ENCODE measurements at places on chromosomes 1 and 21.

DNA sequence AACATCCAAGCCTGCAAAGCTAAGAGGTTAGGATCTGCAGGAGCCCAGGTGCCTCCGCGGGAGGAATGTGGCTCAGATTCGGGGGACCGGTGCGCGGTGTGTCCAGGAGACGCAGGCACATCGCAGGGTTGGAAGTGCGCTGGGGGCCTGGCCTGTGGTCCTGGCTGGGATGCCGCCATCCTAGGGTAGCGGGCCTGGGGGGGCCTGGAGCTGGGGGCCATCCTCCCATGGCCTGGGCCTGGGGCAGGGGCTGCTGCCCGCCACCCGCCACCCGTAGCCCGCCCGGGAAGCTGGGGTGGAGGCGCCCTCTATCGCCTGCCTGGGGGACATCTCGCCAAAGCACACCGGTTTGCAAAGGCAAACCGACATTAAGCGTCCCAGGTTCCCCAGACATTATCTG is 170.6 kb upstream of the ARHGEF16 start:
- no peak for DNase-seq

DNA sequence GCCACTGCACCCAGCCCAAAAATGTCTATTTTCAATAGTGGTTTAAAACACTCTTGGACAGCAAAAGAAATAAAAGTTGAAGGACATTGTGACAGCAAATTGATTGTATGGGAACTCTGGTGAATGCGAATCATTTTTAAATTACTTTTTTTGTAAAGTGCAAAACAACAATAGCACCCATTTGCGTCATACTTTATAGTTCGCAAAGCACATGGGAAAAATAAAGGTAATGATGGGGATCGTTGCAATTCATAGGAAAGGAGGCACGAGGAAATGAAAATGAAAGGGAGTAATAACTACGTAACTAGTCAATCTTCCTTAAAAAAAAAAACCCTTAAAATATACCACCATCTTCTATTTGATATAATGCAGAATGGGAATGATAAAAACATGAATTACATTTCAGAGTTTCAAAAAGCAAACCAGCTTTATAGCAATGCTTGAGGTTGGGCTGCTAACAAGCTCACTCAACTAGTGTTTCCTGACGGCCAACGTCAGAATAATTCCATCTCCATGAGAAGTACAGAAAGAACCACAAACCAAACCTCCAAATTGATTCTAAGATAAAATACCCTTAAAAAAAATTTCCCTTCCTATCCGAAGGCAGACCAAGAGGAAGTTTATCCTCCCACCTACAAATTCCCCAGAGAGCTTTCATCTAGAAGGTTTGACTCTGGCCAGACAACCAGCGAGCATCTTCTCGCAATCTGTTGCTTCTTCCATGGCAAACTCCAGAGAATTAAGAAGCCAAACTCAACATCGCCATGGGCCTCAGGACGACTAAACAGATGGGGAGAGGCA is at the start of gene EDARADD:
EDARADD (plus strand) TSS at position 606 of the 801 bp plus-strand sequence; CDS start at position 765, 159 bp downstream.
- peak; percentile 25 for DNase-seq

DNA sequence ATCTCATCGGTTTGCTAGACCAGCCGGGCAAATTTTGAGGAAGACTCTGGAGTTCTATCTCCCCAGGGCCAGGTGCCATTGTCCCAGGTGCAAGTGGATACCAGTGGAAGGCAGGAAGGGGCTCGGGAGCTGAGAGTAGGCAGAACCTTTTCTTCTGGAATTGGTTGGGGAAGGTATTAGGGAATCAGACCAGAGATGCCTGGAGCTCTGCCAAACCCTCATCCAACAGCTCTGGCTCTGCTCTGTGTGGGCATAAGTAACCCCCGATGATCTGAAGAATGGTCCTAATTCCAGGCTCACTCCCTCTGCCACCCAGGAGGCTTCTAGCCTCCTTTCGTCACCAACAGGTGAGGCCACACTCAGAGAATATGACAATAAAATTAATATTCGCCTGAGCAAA is 69.9 kb downstream of the PGBD5 start:
- no peak for DNase-seq

- no peak for DNase-seq
Measured at GRCh38 chr1:59066236-59066635, 230.7 kb upstream of the FGGY start.

DNA sequence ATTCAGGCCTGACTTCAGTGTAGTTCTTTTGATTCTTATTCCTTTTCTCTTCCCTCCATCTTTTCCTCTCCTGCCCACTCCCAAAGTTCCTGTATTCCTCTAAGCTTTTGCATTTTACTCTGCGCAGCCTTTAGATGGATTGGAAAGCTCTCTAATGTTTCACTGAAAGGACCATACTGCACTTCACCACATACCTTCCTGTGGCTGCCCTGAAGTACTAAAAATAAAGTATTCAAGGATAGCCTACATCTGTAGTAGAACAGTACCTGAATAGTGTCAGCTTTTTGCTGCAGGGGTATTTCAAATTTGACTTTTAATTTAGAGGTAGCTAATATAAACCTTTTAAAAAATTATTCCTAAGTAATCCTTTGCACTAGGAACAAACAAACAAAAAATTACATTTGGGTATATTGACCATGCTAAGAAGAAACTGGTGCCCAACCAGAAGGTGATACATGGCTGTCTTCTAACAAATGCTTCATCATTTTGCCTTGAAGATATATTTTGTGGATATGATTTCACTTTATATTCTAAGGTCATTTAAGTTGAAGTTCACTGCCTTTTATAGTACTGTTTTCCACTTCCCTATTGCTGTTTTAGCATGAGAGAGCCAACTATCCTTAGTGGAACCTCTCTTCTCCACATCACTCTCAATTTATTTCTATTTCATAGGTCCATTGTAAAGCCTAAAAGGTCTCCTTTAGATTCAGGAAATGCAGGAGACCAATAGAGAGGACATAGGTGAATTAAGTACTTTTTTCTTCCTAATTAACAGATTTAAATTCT is 22.8 kb downstream of the FAM20B start:
- no peak for DNase-seq

GRCh38 chr1:76640092-76640491 is 227.2 kb upstream of the ST6GALNAC5 start:
- DNase-seq: no peak

DNA sequence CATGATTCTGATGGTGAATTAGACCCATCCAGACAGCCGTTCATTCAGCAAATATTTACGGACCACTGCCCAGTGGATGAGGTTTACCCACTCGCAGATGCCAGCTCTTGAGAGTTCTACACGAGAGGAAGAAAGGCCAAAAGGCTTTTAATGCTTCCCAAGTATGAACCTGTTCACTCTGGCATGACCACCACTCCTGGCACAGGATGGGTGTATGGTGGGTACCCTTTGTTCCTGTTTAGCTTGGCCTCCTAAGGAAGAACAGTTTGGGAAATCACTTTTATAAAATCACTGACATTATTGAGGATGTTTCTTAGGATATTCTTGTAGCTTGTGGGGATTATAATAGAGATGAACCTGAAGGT is 67.2 kb downstream of the HMGB4 start:
- no peak for DNase-seq

GRCh38 chr21:23936224-23936623 is 1671.1 kb downstream of the MRPL39 start:
- DNase-seq: no peak

GRCh38 chr1:113565621-113566020 is 175.3 kb downstream of the MAGI3 start:
- no peak for DNase-seq

DNA sequence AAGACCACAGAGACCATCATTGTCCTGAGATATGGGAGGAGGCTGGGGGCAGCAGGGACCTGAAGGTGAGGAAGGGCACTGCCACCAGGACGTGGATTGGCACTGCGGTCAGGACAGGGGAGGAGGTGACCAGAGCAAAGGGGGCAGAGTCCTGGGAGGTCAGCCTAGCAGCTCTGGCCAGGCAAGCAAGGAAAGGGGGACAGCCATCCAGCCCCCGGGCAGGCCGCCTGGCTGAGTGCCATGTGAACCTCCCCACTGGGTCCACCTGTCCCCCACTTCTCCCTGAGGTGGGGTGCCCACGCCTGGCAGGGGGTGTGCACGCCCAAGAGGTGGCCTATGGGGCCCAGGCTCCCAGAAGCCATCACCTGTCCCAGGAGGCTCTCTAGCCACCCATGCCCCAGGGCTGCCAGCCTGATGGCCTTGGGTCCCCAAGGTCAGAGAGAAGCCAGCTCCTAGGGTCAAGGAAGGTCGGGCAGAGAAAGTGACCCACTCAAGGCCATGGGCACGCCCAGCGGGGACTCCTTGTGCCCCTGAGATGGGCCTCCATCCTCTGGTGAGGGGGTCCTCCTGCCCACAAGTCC is 17.6 kb upstream of the PTTG1IP start:
- DNase-seq: no peak

GRCh38 chr1:2972011-2972878 is 49.0 kb upstream of the ACTRT2 start:
- no peak for DNase-seq

GRCh38 chr1:221910222-221910621 is 168.3 kb upstream of the DUSP10 start:
- no peak for DNase-seq

DNA sequence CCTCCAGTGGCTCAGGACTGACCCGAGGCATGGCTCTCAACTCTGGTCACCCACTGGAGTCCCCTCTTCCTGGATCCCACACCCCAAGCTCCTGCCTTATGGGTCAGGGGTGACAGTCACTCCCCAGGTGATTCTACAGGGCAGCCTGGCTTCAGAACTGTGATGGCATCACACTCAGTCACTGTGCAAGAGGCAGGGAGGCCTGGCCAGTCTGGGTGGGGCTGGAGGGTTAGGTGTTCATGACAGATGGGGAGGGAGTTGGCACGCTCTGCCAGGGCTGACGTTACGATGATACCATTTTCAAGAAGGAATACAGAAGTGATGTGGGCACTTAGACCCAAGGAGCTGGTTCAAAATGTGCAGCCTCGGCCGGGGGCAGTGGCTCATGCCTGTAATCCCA is 25.2 kb upstream of the ABCG1 start:
- DNase-seq: no peak

- no peak for DNase-seq
Measured at GRCh38 chr1:224637515-224637914, 21.4 kb downstream of the CNIH3 start.

- DNase-seq: no peak
Measured at GRCh38 chr1:31069392-31069791, 3.9 kb upstream of the PUM1 start.

GRCh38 chr1:86913399-86913895 is 479 bp downstream of the SELENOF start:
- peak; percentile 37 for DNase-seq

GRCh38 chr1:8841395-8841794 is 24.0 kb upstream of the RERE start:
- no peak for DNase-seq

DNA sequence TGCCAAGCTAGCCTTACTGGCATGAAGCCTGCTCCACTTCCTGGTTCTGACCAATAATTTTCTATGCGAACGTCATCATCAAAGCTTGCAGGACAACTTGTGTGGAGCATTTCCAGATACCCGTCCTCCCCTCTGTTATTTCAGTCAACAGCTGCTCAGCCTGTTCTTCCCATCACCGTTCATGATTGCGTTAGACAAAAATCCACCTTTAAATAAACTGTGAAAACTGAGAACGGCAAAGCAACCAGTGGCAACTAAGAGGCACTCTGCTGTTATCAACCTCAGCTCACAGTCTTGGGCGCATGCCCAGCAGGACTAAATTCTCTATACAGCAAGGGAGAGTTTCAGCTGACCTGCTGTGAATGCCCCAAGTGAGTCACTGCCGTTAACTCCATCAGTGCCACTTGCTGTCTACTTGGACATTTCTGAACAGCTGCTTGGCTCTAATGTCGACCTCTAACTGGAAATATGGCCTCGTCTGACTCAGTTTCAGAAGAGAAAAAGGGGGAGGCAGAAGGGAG is 207.4 kb upstream of the RUNX1 start:
- no peak for DNase-seq

DNA sequence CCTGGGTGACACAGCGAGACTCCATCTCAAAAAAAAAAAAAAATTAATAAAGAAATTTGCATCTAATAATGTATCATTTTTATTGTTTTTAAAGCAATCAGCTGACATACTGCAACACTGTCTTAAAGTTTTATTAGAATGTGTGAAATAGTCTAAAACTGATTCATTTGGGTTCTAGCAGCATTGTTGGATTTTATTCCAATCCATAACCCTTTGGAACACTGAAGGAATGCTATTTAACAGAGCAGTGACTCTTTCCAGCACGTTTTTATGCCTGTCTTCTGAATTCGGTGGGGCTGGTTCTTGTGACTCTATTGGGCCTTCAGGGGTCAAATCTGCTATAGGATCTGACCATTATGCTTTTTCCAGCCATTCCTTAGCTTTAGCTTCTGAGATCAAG is 18.2 kb upstream of the FMO4 start:
- DNase-seq: no peak

GRCh38 chr1:59577774-59578173 is 237.0 kb upstream of the HOOK1 start:
- DNase-seq: no peak

- no peak for DNase-seq
Measured at GRCh38 chr1:11391327-11391726, 87.6 kb upstream of the DISP3 start.

GRCh38 chr1:176460544-176461336 is 2.2 kb upstream of the PAPPA2 start:
- DNase-seq: no peak

- DNase-seq: no peak
Measured at GRCh38 chr1:3501856-3502640, 47.6 kb downstream of the ARHGEF16 start.

DNA sequence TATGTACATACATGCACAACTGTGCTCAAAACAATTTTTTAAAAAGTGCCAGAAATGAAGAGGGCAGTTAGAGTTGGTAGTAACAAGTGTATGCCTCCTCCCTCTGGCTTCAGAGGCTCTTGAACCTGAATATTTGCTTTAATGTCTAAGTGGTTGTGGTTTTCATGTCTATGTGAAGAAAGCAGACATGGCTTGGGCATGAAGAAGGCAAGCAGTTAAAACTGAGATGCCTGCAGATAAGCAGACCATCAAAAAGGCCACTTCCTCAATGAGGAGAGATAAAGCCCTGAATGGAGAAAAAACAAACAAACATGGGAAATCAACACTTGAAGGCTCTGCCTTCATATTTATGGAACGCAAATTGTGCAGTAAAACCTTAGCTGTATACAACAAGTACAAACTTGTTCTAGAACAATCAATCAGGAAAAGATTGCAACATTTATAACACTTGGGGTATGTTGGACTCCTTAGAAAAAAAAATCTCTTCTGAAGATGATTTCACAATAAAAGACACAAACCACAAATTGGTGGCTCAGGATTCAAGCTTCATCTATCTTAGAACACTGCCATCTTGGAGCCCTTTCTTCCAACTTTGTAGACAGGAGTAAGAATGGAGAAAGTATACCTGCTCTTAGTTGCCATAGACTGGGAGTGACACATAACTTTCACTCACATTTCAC is 52.7 kb upstream of the PLA2G4A start:
- no peak for DNase-seq

- peak; percentile 66 for DNase-seq
Measured at GRCh38 chr1:243849421-243850201, 432 bp downstream of the AKT3 start.

- DNase-seq: no peak
Measured at GRCh38 chr1:209783386-209783785, 973 bp downstream of the C1orf74 start.

- DNase-seq: no peak
Measured at GRCh38 chr1:208219098-208219658, 25.0 kb downstream of the PLXNA2 start.

GRCh38 chr1:232047473-232047872 is 420.9 kb downstream of the DISC1 start:
- DNase-seq: no peak

Data from T-helper 2 cell treated with Interferon-gamma antibody and Interleukin-4, amounts not matched to agents 5 μg/mL and 100 μg/mL, for 36 hours (primary cell).